ENCODE measurements at places on chromosomes 13 and 19. TPM values are rescaled to one million over a fixed set of nuclear protein-coding genes. Genes with fewer than 3 reads are reported as not detected.

KANK2 gene
- 124 TPM for polyA plus RNA-seq

FXYD5 gene
- polyA plus RNA-seq, result 26.8 TPM

ZNF154 gene
- 39.4 TPM for polyA plus RNA-seq

TINCR gene
- polyA plus RNA-seq, result 0.34 TPM

EXOC3L2 gene
- polyA plus RNA-seq, result 11.6 TPM

DACT3 gene
- 21.3 TPM for polyA plus RNA-seq

DNA sequence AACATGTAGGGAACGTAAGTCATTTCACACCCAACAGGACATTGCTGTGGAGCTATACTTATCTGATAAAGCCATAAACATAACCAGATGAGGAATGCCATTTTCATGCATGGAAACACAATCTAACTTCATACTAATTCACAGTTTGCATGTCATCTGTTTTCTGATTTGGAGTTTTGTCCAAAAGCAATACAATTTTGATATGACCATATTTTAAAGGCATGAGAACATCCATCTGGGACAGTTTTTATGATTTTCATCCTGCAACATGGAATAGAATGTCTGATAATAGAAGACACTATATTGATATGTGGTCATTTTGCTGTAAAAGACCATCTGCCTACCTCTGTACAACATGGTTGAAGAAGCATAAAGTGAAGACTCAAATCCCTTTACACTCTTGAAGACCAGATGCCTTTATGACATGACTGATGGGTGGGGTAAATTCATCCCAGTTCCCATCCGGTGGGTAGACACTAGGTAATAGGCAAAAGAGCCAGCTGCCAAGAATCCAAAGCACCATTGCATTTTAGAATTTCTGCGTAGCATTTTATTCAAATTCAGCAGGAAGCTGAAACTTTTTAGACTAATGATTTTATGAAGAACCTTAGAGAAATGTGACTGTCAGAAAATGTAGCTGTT, 309.8 kb downstream of the LMO7 start:
- DNase-seq, result no peak

GRCh38 chr19:55546822-55547614, 1.7 kb upstream of the SBK3 start:
- DNase-seq, result no peak

DNA sequence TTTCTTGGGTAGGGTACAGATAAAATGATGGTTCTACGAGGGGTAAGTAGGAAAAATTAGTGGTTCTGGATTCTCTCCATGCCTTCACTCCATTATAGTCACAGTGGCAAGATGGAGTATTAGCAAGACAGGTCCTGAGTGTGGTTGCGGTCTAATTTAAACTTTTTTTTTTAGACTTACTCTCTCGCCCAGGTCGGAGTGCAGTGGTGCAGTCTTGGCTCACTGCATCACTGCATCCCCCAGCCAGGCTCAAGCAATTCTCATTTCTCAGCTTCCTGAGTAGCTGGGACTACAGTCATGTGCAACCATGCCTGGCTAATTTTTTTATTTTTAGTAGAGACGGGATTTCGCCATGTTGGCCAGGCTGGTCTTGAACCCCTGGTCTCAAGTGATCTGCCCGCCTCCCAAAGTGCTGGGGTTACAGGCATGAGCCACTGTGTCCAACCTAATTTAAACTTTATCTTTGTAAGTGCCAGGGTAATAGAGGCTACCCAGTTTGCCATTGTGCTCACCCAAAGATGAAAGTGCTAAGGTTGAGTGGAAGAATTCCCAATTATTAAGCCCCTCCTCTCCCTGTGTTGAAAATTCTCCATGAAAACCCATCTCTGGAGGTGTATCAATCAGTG, 135.6 kb downstream of the TM9SF2 start:
- DNase-seq, result no peak

DNA sequence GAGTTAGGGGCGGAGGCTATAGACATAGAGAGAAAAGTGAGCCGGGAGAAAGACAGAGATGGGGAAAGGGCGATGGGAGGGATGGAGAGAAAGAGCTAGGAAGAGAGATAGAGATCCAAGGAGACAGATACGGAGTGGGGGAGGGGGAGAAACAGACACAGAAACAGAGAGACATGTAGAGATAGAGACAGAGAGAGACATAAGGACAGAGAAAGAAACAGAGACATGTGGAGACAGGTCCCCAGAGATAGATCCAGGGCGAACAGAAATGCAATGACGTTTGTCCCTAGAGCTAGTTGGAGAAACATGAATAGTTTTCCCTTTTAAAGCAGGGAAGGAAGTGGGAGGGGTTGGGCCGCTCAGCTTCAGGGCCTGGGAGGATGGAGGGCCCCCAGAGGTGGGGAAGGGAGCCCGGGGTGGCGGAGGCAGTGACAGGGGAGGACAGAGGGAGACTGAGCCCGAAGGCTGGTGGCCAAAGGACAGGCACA, 4.6 kb downstream of the PPP1R14A start:
- DNase-seq, result no peak

- no peak for DNase-seq
Measured at GRCh38 chr13:51827254-51827653, 17.7 kb downstream of the TMEM272 start.

DNA sequence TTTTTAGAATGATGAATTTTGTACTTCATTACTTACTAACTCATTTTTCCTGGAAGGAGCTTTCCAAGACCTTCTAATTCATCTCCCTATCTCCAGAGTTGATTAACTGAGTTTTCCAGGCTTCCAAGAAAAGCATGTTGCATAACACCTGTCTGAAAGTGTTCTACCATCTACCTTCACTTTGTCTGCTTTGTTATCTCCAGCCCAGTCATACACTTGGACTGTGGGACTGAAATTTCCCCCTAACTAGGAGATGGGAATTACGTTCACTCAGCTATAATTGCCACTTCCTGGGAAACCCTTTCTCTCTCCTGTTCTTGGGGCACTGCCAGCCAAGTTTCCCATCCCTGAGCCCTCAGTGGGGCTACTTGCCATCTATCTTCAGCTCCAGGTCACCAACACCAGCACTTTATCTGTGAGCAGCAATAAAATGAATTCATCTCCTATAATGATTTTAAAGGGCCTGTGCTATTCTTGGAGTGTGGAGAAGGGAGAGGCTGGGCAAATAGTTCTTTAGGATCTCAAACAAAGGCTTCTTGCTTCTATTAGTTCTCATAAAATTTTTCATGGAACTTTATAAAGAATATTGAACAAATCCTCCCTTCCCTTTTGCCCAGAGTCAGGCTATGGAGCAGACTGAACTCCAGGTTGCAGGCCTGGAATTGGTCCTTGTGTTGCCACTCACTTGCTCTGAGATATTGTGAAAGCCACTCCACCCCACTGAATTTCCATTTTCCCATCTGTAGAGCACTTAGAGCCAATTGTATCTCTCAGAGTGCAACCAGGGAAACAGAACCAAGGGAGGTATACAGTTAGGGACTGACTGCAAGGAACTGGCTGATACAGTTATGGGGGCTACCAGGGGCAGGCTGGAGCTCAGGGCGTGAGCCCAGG, 17.8 kb upstream of the ATP12A start:
- DNase-seq, result no peak

DNA sequence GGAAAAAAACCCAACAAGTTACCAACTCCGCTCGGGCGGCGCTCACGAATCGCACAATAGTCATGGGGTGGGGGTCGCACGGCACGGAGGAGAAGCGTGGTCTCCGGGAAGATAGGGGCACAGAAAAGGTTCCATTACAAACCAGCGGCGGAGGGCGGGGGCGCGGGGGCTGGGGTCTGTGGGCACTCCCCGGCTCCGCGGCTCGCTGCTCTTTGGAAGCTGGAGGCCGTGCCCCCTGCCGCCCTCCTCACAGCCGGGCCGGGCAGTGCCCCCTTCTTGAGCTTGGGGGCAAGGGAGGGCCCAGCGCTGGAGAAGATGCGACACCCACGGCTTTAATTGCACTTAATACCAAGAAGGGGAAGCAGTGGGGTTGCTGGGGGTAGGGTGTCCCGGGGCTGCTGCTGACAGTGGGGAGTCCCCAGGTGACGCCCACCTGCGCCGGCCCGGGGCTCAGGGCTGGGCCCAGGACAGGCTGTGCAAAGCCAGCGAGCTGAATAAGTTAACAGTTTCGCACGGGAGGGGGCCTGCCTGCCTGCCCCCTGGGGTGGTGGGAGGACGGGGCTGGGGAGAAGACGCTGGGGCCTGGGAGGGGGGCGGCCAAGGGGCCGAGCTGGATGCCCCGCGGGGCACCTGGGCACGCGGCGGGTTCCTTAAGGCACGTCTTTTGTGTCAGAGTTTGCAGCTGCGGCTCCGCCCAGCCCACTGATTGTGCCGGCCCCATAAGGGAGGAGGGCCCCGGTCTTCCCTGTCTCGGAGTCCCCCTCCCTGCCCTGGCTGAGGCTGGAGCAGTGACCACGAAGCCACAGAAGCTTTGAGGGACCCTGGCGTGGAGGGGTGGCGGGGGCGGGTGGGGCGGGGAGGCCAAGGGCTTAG, 9.8 kb downstream of the DCAF15 start:
- no peak for DNase-seq

GRCh38 chr13:60392131-60392530, 4.9 kb upstream of the TDRD3 start:
- DNase-seq, result no peak

GRCh38 chr13:51814825-51815650, 11.1 kb upstream of the DHRS12 start:
- DNase-seq, result peak; percentile 63

- DNase-seq, result no peak
Measured at GRCh38 chr13:79384022-79384610, 21.9 kb downstream of the RBM26 start.

DNA sequence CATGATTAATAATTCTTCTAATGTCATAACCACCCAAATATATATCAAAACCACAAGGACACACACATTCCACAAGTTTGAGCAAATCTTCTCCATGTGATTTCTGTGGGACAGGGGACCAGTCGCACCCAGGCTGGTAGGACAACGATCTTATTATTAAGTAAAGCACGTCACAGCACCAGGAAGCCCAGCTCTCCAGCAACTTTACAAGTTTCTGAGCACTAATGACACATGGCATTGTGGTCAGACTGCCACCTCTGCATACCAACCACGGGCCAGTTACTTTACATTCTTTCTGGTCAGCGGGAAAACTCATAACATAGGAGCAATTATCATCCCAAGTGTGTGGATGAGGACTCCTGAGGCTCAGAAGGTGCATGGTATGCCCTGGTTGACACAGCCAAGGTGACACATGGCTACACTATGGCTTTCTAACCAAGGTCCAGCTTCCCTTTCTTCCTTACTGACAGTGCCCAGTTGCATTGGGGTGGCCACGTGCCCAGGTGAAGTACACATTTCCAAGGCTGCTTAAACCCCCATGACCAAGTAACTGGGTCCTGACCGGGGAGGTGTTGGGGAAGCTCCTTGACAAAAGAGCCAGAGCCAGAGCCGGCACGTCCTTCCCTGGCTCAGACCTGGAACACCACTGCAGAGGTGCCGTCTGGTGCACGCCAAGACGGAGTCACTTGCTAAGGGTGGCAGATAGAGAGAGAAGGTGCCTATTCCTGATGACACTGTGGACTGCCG, 27.4 kb downstream of the LATS2 start:
- no peak for DNase-seq

- no peak for DNase-seq
Measured at GRCh38 chr13:89165685-89166084, 1494.5 kb downstream of the SLITRK5 start.

- no peak for DNase-seq
Measured at GRCh38 chr13:89554801-89555200, 1792.7 kb upstream of the MIR17HG start.

DNA sequence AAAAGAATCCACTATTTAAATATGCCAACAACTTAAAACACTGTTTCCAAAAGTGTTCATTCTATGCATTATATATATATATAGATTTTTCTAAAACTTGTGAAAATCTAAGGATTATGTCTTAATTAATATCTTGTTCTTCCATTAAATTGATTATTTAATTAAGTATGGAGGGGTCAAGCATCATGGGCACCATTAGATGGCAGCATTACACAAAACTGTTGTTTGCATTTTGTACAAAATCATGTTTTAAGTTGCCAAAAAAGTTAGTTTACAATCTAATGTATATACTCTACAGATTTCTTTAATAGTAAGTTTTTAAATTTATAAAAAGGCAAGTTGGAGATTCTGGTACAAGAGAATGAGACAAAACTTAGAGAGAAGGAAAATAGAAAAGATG, 213.2 kb upstream of the EDNRB start:
- no peak for DNase-seq

GRCh38 chr13:75749407-75749806, 113.3 kb downstream of the LMO7 start:
- no peak for DNase-seq

- no peak for DNase-seq
Measured at GRCh38 chr13:64546371-64546770, 2683.8 kb downstream of the PCDH9 start.

DNA sequence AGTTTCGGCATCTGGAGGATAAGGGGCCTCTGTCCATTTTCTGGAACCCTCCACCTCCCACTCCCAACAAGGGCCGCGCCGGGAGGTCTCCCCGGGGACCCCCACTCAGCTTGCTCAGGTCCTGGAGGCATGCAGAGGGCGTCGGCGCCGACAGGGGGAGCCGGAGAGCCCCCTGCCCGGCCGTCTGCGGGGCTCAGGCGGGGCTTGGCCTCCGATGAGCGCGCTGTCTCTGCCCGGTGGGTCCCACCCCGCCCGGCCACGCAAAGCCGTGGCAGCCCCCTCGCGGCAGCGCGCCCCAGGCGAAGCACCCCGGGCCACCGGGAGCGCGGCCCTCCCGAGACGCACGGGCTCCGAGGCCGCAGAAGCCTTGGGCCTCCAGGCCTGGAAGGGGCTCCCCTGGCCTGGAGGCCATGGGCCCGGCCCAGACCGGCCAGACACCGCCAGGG, 149.7 kb upstream of the ZNF536 start:
- no peak for DNase-seq

DNA sequence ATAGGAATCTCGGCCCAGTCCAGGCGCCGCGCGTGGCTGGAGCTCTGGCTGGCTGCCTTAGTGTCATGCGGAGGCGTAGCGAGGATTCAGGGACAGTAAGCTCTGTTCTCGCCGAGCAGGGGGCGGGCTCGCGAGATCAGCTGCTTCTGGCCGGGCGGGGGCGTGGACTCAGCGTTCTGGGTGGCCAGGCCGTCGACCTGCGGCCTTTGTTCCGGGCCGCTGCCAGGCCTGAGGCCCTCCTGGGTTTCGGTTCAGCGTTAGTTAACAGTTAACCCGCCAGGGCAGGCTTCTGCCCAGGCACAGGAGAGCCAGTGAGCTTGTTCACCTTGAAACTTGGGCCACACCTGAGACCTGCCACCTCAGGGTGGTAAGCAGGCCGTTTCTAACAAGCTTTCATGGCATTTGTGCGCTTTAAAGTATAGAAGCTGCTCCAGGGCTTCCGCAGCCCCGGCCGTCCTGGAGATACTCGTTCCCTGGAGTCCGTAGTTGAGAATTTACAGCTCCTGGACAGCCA, 332.2 kb upstream of the SGCG start:
- DNase-seq, result peak; percentile 51

- DNase-seq, result no peak
Measured at GRCh38 chr13:40388617-40389016, 277.8 kb downstream of the FOXO1 start.

GRCh38 chr13:60120617-60121336, 43.0 kb downstream of the DIAPH3 start:
- no peak for DNase-seq
